ENCODE measurements at places on chromosomes 3 and 15. TPM values are rescaled to one million over a fixed set of nuclear protein-coding genes. Genes with fewer than 3 reads are reported as not detected.

- H3K27ac ChIP-seq: no peak within 1 kb of the TSS
- H3K36me3 ChIP-seq: no peaks in the 10 kb centered on the region
- no peaks in the 10 kb centered on the region for H3K4me1 ChIP-seq
- no peak within 1 kb of the TSS for H3K4me3 ChIP-seq
These were observed at the start of gene SLC38A3 for GRCh38 chr3:50204804-50205412. TSS of gene SLC38A3 (plus strand) at chr3:50205271. CDS start at chr3:50214200, 8,929 bp downstream.

DNA sequence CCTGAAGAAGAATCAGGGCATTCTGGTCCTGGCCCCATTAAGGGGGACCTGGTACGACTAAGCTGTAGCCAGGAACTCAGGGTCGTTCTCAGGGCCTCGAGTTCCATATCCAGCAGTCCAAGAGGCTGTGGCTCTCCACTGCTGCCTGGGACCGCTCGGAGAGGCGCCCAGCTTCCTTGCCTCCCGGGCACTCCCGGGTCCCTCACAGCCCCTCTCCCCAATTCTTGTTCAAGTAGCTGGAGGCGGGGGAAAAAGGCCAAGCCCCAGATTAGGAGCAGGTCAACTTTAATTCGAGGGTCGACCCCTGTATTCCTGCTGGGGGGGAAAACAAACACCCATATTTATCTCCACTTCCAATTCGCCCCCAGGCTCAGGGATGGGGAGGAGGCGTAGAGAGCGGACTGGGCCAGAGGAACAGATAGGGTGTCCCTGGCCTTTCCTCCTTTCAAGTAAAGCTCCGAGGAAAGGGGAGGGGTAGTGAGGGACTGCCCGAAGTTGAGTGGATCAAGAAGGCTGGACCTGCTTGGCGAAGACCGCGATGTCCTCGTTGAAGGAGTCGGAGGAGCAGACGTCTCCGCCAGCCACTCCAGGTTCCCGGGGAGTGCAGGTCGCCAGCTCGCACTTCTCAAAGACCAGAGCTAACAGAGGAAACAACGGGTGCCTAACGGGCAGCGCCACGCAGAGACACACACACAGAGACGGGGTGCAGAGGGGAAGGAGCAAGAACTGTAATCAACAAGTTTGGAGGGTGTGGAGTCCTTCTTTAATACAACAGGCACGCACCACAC lies 4.4 kb downstream of the MEIS2 start:
- peaks cover 51% of the 10 kb centered on the region for H3K27me3 ChIP-seq
- peaks cover 30% of the 10 kb centered on the region for H3K4me1 ChIP-seq
- no peak for DNase-seq
- H3K36me3 ChIP-seq: peaks cover 7% of the 10 kb centered on the region

DNA sequence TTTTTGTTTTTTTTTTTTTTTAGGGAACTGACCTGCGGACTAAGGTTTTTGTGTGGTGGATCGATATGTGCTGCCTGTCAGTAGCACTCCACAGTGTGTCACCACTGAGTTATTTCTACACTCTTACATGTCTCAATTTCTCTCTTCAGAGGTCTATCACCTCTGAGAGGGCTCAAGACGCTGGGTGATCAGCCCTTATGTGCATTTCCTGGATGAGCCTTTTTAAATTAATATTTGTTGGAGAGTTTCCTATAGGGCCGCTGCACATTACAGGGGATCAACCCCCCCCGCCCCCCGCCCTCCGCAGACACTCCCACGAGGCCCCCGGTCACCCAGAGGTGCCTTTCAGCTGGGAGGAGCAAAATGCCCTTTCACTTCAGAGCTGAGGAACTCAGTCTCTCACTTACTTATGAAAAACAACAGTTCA lies 34.5 kb upstream of the AP4E1 start:
- H3K27me3 ChIP-seq: peaks cover 15% of the 10 kb centered on the region
- no peaks in the 10 kb centered on the region for H3K36me3 ChIP-seq
- DNase-seq: no peak
- H3K4me1 ChIP-seq: peaks cover 38% of the 10 kb centered on the region

DNA sequence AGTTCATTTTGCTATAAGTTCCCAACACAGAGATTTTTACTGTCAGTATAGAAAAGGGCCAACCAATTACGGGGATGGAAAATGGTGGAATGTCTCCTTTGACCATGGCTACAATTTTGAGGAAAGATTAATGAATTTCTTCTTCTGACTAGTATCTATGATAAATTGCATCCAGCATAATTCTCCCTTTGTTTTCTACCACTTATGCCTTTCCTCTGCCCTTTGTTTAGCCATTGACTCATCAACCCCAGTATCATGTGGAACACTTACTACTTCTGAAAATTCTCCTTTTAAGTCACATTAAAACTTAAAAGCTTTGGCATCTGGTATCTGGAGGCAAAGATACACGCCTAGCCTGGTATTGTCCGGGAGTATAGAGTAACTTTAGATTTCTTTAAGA lies 92.9 kb upstream of the CADPS start:
- no peak overlapping the region for H3K27ac ChIP-seq
- no peaks in the 10 kb centered on the region for H3K4me1 ChIP-seq
- no peak overlapping the region for H3K4me3 ChIP-seq
- H3K36me3 ChIP-seq: no peaks in the 10 kb centered on the region
- DNase-seq: no peak

- DNase-seq: no peak
- H3K27ac ChIP-seq: no peak overlapping the region
- no peaks in the 10 kb centered on the region for H3K36me3 ChIP-seq
- no peaks in the 10 kb centered on the region for H3K4me1 ChIP-seq
These were observed 104.9 kb downstream of the TPRG1 start for GRCh38 chr3:189276444-189277219.

The ARL13B gene
- total RNA-seq: 9.9 TPM

The PTPRG gene
- 0.33 TPM for total RNA-seq

Measured in natural killer cell treated with Interleukin-12 subunit alpha and Interleukin-12 subunit beta and Interleukin-15 and Interleukin-18, amount 100 ng/mL, for 72 hours (primary cell).